Heart right ventricle (tissue), 16 donors: ENCODE measurements at places on chromosomes 1 and 21. TPM values are rescaled to one million over a fixed set of nuclear protein-coding genes. Genes with fewer than 3 reads are reported as not detected.
A peak's percentile ranks its signal among the peaks of the same experiment; 100 is the strongest.

DNA sequence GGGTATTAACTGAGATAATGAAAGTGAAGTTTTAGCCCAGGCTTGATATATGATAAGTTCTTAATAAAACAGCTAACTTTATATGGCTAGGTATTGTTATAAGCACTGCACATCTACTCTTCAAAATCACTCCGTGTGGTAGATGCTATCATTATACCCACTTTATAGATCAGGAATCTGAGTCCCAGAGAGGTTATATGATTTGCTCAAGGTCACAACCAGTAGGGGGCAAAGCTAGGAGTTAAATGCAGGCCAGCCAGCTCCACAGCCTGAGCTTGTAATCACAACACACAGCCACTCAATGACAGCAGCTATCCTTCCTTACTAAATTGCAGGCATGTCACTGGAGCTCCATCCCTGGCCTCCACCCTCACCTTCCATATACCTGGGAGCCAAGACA, 115.8 kb downstream of the CAPN8 start:
- DNase-seq: no peak
- H3K27ac ChIP-seq: no peak overlapping the region
- H3K36me3 ChIP-seq: no peaks in the 10 kb centered on the region

- H3K27ac ChIP-seq: peak within 1 kb of the TSS; percentile 94
- H3K36me3 ChIP-seq: peaks cover 12% of the 10 kb centered on the region
- peak; percentile 43 for DNase-seq
- peaks cover 44% of the 10 kb centered on the region for H3K4me1 ChIP-seq
- H3K27me3 ChIP-seq: no peaks in the 10 kb centered on the region
Observed at GRCh38 chr1:174999936-175000696, at the start of gene CACYBP. CACYBP (plus strand) TSS chr1:174999947; CDS start chr1:175000181, 234 bp downstream.

DNA sequence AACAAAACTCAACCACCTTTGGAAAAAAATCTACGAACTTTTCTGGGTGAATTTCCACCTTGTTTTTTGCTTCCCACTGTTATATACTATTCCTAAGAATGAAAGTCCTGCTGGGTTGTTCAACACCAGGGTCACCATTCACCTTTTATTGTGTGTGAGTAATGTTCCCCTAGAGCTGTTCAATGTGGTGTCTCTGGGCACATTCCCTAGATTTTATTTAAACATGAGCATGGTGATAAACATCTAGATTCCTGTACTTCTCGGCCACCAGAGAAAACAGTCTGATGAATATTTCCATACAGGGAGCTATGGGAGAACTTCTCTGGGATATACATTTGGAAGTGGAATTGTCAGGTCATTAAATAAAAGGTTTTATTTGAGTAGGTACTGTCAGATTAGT, 13.0 kb downstream of the FMN2 start:
- no peaks in the 10 kb centered on the region for H3K4me1 ChIP-seq
- no peak for DNase-seq
- no peak overlapping the region for H3K27ac ChIP-seq

The CRYZL1 gene
- 19.0 TPM for total RNA-seq

DNA sequence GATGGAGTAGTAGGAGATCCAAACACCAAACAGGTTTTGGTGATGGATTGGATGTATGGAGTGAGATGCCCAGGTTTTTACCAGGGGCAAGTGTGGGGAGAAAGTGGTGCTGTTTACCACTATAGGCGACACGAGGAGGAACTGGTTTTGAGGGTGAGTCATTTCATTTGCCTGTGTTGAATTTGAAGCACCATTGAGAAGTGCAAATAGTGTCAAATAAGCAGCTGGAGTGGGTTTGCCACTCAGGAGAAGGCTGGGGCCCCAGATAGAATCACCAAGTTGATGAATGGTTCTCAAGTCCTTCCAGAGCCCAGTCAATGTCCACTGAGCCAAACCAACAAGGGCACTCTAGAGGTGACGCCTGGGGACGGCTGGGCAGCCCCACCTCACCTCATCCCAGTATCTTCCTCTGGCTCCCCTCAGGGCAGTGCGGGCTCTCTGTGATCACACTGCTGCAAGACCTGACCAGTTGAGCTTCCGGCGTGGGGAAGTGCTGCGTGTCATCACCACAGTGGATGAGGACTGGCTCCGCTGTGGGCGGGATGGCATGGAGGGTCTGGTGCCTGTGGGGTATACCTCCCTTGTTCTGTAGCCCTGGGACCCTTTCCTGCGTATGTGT, 9.4 kb downstream of the RUSC1 start:
- no peaks in the 10 kb centered on the region for H3K27me3 ChIP-seq
- peaks cover 15% of the 10 kb centered on the region for H3K4me1 ChIP-seq
- H3K27ac ChIP-seq: no peak overlapping the region
- DNase-seq: no peak
- H3K4me3 ChIP-seq: no peak overlapping the region

DNA sequence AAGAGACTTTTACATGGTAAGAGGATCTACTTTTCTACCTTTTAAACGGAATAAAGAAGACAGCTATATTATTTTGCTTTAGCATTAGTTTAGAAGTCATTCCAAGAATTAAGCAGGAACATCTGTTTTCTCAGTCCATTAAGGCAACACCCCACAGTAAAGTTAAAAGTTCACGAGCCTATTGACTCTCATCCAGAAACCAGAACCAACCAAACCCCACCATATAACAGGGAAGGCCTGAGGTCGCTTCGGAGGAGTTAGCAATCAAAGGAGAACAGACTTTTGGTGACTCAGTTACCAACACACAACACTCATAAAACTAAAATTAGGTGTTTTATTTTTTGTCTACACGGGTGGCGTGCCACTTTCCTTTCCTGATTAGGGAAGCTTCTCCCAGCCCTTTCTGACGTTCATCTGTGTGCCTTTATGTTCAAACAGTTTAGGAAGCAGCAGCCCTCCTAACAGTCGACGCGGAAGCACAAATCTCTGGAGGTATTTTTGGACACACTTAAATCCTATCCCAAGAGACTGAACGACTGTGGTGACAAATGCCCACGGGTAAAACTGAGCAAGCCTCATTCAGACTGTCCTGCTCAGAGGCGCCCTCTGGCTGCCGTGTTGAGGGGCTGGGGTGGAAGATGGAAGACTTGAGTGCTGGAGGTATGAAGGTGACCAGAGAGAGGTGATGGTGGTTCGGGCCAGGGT, 8.6 kb upstream of the PLA2G2C start:
- no peaks in the 10 kb centered on the region for H3K27me3 ChIP-seq
- peak overlapping the region; percentile 32 for H3K4me3 ChIP-seq
- H3K4me1 ChIP-seq: peaks cover 4% of the 10 kb centered on the region
- H3K36me3 ChIP-seq: no peaks in the 10 kb centered on the region
- peak; percentile 76 for DNase-seq

The SSX2IP gene
- total RNA-seq: 10.1 TPM

The DCST1 gene
- not detected for total RNA-seq
